ENCODE measurements at places on chromosomes 1 and 21. TPM values are rescaled to one million over a fixed set of nuclear protein-coding genes. Genes with fewer than 3 reads are reported as not detected.

The MX2 gene
- total RNA-seq: 6.8 TPM

The TNFRSF9 gene
- total RNA-seq: under 0.01 TPM

The KRTAP21-2 gene
- total RNA-seq: not detected

The TRIM58 gene
- total RNA-seq: 5.2 TPM

The CDK18 gene
- total RNA-seq: 3.7 TPM

The CD101 gene
- 2.1 TPM for total RNA-seq

The MEAF6 gene
- total RNA-seq: 36.5 TPM

The SLC35D1 gene
- total RNA-seq: 7.8 TPM

The AKNAD1 gene
- under 0.01 TPM for total RNA-seq

The IVL gene
- not detected for total RNA-seq

The LORICRIN gene
- not detected for total RNA-seq

The PCSK9 gene
- total RNA-seq: 3.1 TPM

The PRR9 gene
- not detected for total RNA-seq

The TSPAN2 gene
- total RNA-seq: 6.8 TPM

The ATP6V1G3 gene
- not detected for total RNA-seq

The NR0B2 gene
- total RNA-seq: not detected

The PADI2 gene
- 33.9 TPM for total RNA-seq

The OR2T29 gene
- not detected for total RNA-seq

The SYTL1 gene
- total RNA-seq: under 0.01 TPM

The HSPA6 gene
- total RNA-seq: 0.52 TPM

The NUAK2 gene
- 1.0 TPM for total RNA-seq

The S100A14 gene
- total RNA-seq: not detected

The SLFNL1 gene
- 0.52 TPM for total RNA-seq

The TMPRSS2 gene
- total RNA-seq: not detected

The GGPS1 gene
- total RNA-seq: 15.1 TPM

The TAL1 gene
- 3.1 TPM for total RNA-seq

The PTCH2 gene
- total RNA-seq: 1.6 TPM

The DESI2 gene
- total RNA-seq: 47.0 TPM

The OR6K6 gene
- total RNA-seq: not detected

The FMN2 gene
- total RNA-seq: 2.1 TPM

The ORC1 gene
- 1.6 TPM for total RNA-seq

The NEGR1 gene
- 11.0 TPM for total RNA-seq

The FCGR3A gene
- 1.6 TPM for total RNA-seq

The MYCL gene
- 1.0 TPM for total RNA-seq

The SH3BGR gene
- 58.5 TPM for total RNA-seq

The SIPA1L2 gene
- total RNA-seq: 53.2 TPM

The SPATA1 gene
- 1.0 TPM for total RNA-seq

The CTH gene
- total RNA-seq: 2.1 TPM

The PLA2G2C gene
- not detected for total RNA-seq

The USH2A gene
- 0.52 TPM for total RNA-seq

The CA6 gene
- not detected for total RNA-seq

The SPTA1 gene
- 4.7 TPM for total RNA-seq

The SH2D2A gene
- total RNA-seq: not detected

The RGS16 gene
- total RNA-seq: 7.8 TPM

The FALEC gene
- total RNA-seq: not detected

The HPCAL4 gene
- 0.52 TPM for total RNA-seq

The LCE2B gene
- total RNA-seq: not detected

The LAMC1 gene
- 289 TPM for total RNA-seq

The ACKR1 gene
- 4.7 TPM for total RNA-seq

The DEPDC1 gene
- total RNA-seq: 3.1 TPM

The CD1B gene
- not detected for total RNA-seq

The BSND gene
- not detected for total RNA-seq

The NBPF20 gene
- 3.7 TPM for total RNA-seq

The BRINP3 gene
- 3.7 TPM for total RNA-seq

The KANK4 gene
- 8.4 TPM for total RNA-seq

The ADCY10 gene
- total RNA-seq: under 0.01 TPM

Data from skeletal muscle tissue (tissue), 5 donors.